Choroid plexus epithelial cell (primary cell): ENCODE measurements at places on chromosomes 13 and 19.

DNA sequence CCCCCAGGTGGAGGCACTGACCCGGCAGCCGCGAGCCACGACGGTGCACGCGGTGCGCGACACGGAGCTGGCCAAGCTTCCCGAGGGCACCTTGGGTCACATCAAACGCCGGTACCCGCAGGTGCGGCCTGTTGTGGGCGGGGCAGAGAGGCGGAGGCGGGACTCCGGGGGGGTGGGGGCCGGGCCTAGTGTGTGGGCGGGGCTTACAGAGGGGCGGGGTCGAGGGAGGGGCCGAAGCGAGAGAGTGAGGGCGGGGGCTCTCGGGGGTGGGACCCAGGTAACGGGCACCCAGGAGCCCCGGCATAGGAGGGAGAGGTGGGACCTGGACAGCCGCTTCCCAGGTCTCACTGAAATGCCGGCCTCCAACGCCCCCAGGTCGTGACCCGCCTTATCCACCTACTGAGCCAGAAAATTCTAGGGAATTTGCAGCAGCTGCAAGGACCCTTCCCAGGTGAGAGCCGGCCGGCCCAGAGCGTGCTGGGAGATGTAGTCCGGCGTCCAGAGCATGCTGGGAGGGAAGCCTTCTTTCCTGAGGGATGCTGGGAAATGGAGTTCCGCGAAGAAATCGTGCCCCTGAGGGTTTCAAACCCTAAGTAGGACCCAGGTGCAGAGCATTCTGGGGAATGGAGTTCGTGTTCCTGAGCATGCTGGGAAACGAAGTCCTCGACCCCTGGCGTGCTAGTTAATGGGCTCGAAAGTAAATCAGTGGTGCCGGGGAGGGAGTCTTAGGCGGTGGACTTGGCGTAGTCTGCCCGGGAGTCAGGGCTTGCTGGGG is 15.7 kb downstream of the PNPLA6 start:
- DNase-seq: peak; percentile 85

DNA sequence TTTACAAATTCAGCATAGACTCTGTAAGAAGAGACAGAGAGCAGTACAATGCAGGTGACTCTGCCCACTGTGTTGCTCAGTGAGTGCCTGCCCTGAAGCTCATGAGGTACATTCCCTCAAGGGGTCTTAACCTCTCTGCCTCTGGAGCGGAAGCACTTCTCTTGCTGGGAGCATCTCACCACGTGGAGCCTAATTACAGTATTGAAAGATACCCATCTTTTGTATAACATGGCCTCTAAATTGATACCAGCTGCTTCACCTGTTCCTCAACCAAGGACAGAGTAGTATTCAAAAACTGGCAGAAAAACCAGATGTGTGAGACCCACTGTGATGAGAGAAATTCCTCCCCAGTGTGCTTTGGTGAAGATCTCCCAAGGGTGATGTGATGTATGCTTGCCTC is 77.1 kb downstream of the SACS start:
- DNase-seq: no peak

GRCh38 chr13:29713839-29714238 is 118.4 kb upstream of the SLC7A1 start:
- DNase-seq: peak; percentile 52

DNA sequence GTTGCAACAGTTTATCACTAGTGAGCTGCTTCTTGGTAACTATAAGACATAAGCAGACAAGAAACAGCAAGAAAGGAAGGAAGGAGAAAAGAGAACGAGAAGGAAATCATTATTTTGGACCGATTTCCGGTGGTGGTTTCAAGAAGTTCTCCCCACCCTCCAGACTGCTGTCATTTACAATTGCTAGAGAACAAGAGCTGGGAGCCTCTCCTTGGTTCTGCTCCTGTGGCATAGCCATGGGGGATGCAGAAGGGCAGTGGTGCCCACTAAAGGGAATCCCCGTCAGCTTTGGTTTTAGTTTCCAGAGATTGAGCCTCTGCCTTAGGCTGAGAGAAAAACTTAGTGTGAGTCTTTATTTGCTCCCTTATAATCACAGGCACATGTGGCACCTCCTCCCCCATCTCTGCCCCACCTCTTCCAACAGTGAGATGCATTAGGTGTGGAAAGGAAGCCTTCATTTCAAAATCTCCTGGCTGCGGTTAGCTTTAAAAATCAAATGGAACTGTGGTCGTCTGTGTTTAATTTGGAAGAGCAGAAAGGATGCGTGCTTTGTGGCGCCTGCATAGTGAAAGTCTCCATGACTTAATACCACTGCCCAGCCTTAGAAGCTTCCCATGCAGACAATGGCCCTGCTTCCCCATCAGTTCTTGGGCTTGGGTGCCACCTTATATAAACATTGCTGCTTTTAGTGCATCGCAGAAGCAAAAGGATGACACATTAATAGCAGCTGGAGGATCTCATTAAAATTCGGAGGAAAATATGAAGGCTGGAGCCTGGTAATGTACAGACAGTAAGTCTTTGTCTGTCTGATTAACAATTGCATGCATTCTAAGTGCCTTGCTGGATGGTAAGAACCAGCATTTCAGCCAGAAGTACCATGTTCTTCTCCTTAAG is 25.0 kb downstream of the LRCH1 start:
- no peak for DNase-seq

DNA sequence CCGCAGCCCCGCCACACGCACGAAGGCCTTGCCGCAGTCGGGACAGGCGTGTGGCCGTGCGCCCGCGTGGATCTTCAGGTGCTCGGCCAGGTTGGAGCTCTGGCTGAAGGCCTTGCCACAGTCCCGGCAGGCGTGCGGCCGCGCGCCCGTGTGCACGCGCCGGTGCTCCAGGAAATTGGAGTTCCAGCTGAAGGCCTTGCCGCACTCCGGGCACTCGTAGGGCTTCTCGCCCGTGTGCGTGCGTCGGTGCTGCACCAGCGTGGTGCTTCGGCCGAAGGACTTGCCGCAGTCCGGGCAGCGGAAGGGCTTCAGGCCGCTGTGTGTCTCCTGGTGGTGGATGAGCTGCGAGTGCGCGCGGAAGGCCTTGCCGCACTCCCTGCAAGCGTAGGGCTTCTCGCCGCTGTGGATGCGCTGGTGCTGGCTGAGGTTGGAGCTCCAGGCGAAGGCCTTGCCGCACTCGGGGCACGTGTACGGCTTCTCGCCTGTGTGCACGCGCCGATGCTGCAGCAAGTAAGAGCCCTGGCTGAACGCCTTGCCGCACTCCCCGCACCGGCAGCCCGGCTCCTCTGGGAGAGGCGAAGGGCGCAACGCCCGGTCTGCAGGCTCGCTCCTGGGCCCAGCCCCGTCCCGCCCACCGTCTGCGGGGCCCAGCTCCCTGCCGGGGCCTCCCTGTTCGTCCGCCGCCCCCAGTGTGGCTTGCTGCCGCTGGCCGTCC is 3.6 kb upstream of the A1BG start:
- DNase-seq: peak; percentile 46

DNA sequence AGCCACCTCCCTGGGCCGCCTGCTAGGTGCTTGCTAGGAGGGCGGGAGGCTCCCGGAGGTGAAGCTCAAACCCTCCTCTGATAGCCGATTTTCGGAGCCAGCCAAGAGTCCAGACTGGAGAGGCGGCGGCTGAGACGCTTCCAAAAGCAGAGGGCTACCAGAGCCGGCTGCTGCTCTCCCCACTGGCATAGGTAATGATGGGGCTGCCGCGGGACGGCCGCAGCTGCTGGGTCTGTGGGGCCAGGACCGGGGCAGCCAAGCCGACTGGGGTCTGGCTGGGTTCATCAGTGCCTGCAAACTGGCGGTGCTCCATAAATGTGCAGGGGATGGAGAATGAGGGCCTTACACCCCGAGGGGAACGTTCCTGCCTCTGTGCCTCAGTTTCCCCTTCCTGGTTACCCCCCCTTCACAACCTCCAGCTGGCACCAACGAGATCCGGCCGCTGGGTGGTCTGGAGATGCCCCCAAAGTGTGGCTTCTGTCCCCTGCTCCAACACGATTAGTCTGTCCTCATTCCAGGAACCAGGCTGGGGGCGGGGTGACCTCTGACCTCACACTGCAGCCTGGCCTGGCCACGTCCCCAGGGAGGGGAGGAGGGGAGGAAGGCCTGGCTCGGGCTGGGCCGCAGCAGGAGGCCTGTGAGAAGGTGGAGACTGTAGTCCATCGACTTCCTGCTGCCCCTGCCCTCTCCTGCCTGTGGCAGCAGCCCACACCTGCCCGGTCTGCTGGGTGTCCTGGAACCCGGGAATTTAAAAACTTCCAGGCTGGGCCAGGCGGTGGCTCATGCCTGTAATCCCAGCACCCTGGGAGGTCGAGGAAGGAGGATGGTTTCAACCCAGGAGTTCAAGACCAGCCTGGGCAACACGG is 3.8 kb upstream of the WDR18 start:
- peak; percentile 64 for DNase-seq

DNA sequence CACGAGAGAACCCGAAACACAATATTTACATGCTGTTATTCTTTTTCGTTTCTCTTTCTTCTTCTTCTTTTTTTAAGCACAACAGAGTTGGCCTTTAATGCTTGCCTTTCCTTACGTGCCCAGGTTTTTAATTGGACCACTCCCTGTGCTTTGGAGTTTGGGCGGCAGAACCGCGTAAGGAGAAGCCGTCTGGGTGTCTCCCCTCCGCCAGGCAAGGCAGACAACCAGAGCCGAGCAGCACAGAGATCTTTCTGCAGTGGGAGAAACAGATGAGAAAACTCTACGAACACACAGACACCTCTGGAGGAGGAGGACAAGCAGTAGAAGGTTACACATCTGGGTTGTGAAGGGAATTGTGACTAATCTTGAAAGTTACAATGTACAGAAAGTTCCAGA is 150.0 kb upstream of the UBL3 start:
- DNase-seq: no peak

- DNase-seq: peak; percentile 46
Measured at GRCh38 chr13:76596216-76596615, 290.0 kb downstream of the KCTD12 start.

DNA sequence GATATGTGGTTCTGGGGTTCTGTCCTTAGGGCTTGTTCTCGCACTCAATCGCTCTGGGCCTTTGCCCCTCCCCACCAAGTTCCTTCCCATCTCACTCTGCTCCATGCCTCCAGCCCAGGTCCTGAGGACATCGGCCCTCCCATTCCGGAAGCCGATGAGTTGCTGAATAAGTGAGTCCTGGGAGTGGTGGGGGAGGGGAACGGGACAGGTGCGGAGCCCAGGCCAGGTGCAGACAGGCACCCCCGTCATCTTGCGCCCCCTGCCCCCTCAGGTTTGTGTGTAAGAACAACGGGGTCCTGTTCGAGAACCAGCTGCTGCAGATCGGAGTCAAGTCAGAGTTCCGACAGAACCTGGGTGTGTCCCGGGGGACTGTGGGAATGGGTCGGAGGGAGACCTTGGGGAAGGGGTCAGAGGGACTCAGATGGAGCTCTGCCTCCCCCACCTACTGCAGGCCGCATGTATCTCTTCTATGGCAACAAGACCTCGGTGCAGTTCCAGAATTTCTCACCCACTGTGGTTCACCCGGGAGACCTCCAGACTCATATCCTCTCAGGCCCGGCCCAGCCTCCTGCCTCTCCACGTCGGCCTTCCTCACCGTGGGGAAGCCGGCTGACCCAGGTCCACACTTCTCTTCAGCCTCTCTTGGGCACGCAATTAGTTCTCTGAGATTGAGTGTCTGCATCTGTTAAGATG is 10.1 kb downstream of the FUZ start:
- DNase-seq: no peak

DNA sequence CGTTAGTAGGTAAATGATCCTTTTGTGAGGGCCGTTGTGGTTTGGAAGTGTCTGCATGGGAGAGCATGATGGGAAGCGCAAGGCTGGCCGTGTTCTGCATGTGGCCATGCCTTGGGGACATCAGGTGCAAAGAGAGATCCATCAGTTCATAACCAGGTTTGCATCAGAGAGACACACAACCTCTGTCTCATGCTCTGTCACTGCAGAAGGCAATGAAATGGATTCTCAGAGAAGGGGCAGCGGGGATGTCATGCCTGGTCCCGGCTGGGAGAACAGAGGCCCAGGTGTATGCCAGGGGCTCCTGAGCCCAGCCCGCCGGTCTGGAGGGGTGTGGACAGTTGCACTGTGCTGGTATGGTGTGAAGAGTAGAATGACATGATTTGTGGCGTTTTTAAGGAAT is 60.2 kb downstream of the GGACT start:
- DNase-seq: no peak

- peak; percentile 8 for DNase-seq
Measured at GRCh38 chr13:38283346-38283745, 66.3 kb upstream of the UFM1 start.

GRCh38 chr13:113448545-113448884 is 4.8 kb downstream of the ADPRHL1 start:
- no peak for DNase-seq
